ENCODE measurements at places on chromosomes 7 and 10.

GRCh38 chr7:100711369-100711768, 5.4 kb downstream of the POP7 start:
- DNase-seq, result no peak

GRCh38 chr10:48384699-48384982, 78.2 kb downstream of the MAPK8 start:
- no peak for DNase-seq

DNA sequence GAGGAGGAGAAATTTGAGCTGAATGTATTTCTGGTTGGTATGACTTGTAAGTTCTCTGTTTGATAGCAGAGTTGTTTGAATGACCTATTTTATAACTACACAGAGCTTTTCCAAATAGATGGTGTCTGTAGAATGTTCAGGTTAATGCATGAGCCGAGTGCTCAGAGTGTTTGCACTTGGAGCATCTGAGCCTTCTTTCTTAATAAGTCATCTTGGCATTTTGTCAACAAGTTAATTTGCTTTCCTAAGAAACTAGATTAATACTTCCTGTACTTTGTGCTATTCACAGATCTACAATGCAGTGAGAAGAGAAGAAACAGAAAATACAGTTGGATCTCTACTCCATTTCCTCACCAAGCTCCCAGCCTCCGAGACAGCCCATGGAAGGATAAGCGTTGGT, 138.2 kb downstream of the PLCE1 start:
- DNase-seq, result no peak

GRCh38 chr7:101269664-101270063, 24.8 kb upstream of the FIS1 start:
- no peak for DNase-seq

- no peak for DNase-seq
These were observed 654.7 kb upstream of the ZWINT start for GRCh38 chr10:57015595-57016318.

DNA sequence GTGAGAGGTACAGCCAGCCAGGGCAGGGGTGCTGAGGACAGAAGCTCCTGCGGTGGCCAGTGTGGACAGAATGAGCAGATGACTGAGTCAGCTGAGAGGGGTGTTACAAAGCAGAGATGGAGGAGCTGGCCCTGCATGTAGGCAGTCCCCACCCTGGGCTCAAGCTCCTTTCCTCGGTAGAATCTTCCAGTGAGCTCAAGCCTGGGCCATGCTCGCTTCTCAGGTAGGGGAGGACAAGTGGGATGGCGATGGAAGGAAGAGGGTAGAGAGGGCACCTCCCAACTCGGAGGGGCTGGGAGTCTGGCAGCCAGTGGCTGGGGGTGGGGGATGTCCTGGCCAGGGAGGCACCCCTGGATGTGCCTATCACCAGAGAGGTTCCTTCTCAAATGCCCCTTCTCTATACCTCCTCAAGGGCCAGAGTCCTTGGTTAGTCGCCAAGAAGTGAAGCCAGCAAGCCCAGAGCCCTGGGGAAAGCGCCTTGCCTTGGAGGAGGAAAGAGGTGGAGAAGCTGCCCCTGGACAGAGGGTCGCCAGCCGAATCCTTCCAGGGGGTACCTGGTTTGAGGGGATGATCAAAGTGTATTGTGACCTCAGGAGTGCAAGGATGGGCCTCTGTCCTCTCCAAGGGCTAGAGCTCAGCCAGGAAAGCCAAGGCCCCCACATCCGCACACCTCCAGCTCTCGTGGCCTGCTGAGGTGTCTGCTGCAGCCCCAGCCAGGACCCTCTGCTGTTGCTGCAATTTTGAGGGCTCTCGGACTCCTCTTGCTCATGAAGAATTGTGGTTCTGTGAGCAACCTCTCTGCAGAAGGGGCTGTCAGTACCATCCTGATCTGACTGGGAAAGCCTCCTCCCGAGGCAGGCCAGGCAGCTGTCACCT, 88.6 kb upstream of the MACROH2A2 start:
- DNase-seq, result no peak

DNA sequence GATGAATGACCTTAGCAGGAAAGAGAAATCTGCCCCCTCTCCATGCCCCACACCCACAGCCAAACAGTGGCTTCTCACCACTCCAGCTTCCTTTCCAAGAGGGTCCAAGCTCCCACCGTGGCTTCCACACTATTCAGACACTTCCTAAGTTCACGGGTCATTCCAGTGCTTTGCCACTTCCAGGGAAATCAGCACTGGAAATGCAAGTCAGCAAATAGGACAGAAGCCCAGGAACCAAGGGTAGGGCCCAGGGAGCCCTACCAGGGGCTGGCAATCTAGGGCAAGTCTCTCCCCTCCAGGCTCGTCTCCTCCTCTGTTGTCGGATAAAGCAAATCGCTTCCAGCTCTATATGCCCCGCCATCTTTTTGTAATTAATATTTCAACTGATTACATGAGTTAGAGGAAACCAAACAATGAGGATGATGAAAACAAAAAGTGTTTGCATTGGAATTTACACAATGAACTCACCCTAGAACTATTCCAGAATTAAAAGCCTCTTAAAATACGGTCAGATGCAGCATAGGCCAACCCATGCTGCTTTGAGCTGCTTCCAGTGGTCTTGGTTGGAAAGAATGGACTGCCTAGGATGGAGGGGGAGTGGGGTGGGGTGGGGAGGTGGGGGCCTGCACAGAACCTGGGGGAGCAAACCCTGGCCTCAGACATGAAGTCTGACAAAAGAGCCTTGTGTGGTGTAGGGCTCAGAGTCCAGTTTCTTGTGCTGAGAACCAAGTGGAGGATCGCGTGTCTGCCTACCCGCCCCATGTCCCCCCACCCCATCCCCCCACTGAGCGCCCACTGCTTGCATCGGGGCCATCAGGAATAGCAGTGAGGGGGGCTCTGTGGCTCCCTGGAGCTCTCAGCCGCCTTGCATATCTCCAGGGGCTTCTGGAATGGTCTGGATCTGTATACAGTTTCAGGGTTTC, 74.6 kb upstream of the CPXM2 start:
- DNase-seq, result no peak

DNA sequence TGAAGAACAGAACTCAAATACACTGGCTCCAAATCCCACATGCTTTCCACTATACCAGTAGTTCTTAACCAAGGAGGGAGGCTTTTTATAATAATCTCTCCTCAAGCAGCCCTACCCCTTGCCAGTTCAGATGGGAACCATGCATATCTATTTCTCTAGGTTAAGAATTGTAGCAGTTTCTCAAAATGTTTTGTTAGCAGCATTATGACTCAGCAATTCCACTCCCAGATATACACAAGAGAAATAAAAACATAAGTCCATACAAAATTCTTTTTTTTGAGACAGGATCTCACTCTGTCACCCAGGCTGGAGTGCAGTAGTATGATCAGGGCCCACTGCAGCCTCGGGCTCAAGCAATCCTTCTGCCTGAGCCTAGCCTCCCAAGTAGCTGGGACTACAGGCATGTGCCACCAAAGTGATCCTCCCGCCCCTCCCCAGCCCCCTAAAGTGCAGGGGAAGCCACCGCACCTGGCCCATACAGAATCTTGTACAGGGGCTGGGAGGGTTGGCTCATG, 18.1 kb downstream of the YWHAG start:
- DNase-seq, result no peak

DNA sequence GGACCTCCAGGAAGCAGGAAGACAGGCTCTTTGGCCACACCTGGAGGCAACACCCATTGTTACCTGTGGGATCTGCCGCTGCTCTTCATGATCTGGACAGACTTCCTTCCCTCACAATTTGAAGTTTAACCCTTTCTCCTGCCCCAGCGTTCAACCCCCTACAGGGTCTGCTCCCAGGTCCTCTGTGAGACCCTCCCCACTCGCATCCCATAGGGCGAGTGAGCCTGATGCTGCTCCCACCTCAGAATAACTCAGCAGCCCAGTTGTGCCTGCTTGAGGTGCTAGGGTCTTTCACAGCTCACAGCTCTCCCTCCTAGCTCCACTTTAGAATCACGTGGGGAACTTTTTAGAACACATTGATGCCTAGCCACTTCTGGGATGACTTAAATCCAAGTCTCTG, 61.8 kb upstream of the C10orf90 start:
- no peak for DNase-seq

- DNase-seq, result no peak
These were observed 329.5 kb downstream of the CRPPA start for GRCh38 chr7:16091701-16092310.

- no peak for DNase-seq
These were observed 23.5 kb downstream of the ABLIM1 start for GRCh38 chr10:114634609-114634979.

DNA sequence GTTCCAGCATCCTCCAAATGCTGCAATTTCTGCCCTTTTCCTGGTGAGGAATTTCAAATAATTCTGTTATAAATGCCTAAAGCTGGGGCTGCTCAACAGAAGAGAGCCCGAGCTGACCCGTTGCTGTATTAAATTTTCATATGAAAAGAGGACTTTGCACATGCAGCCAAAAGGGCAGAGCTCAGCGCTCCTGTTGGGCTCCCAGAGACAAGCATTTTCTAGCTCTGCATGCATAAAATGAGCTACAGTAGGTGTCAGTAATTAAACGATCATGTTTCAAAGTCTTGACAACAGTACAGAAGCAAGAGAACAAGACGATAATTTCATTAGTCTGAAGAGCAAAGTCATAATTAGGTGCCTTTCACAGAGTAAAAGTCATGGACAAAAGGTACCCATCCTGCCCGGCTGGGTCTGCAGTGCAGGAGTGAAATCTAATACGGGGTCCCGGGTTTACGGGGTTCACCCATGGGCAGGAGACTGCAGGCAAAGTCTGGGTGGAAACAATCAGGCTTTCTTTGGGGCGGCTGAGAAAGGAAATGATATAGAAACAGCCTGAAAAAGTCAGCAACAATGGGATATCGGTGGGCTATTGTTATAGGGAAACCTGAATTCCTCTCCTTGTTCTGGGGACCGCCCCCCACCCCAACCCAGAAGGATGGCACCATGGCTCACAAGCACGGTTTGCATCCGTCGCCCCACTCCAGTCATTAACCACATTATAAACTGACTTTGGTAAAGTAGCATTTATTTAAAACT, 66.0 kb downstream of the EBF3 start:
- no peak for DNase-seq

- no peak for DNase-seq
These were observed 84.2 kb upstream of the FAM133B start for GRCh38 chr7:92674379-92674778.

- no peak for DNase-seq
These were observed 17.6 kb downstream of the LIMK1 start for GRCh38 chr7:74101061-74101681.

DNA sequence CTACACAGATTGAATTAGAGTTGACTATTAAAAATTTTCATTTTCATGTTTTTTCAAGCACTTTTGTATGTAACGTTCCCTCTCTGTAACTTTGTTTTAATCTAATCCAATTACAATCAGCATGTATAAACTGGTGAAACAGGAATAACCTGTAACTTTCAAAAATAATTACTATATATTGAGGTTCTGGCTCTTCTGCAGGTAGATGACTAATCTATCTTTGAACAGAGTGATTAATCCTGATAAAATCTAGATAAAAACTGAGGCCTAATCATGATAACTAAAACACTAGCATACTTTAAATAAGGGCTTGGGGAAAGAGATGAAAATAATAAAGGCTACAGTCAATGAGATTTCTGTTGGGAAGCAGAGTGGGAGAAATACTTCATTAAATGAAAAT, 101.6 kb upstream of the KCND2 start:
- DNase-seq, result no peak

DNA sequence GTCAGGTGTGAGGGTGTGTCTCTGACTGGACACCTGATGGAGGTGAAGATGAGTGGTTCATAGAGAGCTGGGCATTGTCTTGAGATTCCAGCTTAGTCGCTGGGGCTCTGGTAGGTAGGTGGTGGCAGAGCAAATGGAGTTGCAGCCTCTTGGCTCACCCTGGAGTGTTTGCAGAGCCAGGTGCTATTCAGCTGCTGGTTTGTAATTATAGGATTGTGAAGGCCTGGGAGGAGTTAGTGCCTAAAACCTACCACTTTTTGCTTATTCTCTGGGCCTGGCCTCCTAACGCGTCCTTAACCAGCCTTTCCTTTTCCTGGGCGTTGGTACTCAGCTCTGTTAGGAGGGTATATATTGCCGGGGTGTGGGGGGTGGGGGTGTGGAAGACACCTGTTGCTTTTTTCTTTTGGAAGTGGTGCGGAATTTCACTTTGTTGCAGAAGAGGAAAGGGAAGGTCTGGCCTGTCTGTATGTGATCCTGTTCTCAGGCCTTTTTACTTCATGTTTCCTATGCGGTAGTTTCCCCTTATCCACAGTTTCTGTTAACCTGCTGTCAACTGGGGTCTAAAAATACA, 3.2 kb downstream of the PPRC1 start:
- no peak for DNase-seq

GRCh38 chr10:24569828-24570657, 153.6 kb downstream of the ARHGAP21 start:
- no peak for DNase-seq

All from neural progenitor cell (in vitro differentiated cells).